ENCODE measurements at places on chromosomes 5 and 9. TPM values are rescaled to one million over a fixed set of nuclear protein-coding genes. Genes with fewer than 3 reads are reported as not detected.

ADCY2 gene
- total RNA-seq: 2.2 TPM

- no peak for DNase-seq
Observed at GRCh38 chr5:169970339-169970738, 10.0 kb downstream of the INSYN2B start.

DNA sequence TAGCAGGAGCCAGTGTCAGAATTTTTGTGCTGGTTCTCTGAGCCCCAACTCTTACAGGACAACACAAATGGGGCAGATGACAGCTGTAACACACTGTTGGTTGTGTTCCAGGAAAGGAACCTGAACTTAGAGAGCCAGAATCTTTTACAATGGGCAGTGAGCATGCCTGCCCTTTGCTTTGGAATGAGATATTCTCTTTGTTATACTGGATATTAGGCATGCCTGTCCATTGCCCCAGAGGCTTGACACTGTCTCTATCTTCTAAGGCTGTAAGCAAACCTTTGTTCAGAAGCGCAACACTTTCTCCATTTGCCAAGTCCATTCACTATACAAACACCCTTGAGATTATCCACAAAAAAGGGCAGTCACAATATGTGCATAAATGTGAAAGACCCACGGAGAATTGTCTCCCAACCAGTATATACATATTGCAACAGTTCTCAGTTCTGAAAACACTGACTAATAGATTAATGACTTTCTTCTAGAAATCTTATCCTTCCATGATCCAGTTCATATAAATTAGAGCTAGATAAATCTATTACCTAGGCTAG lies 26.3 kb upstream of the CEP120 start:
- DNase-seq: no peak

- DNase-seq: no peak
Observed at GRCh38 chr5:163562071-163562470, 56.7 kb downstream of the MAT2B start.

DNA sequence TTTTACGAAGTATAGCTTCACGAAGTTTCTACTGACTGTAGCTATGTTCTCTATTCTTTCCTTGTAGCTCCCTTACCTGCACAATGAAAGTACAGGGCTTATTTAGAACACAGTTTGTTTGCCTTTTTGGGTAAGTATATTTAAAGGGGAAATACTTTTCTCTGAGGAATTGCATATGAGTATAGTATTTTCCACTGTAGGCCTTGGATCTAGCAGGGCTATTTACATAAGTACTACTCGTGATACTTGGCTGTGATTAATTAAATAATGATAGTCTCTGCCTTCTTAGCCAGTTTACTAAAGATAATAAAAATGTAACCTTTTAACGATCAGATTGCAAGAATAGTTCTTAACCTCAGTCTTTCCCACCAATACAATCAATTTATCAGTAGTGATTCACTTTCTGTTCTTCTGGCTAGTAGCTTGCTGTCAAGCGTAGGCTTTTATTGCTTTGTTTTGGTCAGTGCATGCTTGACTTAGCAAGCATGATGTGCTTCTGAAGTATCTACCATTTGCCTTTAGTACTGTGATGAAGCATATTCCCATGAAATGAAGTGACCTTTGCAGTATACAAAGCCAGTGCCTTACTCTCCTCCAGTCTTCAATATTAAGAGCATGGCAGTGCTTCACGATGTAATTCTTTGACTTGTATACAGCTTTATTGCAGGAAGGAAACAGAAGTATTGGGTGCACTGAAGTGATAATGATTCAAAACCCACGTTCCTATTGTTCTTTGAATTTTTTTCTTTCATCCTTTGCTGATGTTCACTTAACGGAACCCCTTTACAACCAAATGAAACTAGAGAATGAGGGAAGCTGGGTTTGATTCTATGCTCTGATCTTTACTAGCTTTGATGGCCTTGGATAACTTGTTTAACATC lies 64.2 kb downstream of the SLC44A1 start:
- peak; percentile 15 for DNase-seq

HBEGF gene
- 7.8 TPM for total RNA-seq

DNA sequence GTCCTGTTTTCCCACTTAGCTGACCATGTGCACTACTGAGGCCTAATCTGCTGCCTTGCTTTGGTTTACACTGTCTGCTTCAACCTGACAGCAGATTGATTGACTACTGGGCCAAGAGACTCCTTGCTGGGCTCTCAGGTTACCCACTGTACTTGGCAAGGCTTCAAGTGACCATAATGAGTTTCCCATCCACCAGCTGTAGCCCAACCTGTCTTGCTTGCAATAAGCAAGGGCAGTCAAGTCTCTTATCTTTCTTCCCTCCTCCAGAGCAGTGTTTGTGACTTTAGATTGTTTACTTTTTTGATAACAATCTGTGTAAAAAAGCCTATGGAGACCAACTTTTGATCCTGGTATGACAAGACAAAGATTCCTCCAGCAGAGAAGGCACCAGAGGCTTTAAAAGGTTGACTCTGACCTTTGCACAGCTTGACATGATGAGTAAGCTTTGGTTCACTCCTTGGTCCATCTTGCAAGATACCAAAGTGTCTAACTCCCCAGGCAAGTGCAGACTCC lies 912.3 kb upstream of the SEMA6A start:
- DNase-seq: no peak

ACTBL2 gene
- total RNA-seq: 0.13 TPM

DNA sequence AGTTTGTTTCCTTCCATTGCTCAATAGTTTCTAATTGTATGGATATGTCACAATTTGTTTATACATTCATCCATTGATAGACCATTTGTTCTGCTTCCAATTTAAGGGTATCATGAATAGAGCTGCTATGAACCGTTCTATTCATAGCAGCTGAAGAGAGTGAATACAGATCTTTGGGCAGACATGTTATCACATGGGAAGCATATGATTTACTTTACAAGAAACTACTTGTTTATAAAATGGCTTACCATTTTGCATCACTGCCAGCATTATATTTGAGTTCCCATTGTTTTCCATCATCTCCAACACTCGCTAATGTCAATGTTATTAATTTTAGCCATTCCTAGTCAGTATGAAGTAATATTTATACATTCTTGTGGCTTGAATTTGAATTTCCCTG lies 549.0 kb downstream of the MAT2B start:
- DNase-seq: no peak

- DNase-seq: no peak
Observed at GRCh38 chr5:69187342-69187741, 2.0 kb upstream of the CENPH start.

- DNase-seq: no peak
Observed at GRCh38 chr5:74261421-74261820, 379.1 kb downstream of the ENC1 start.

DMRT2 gene
- total RNA-seq: 9.3 TPM

DNA sequence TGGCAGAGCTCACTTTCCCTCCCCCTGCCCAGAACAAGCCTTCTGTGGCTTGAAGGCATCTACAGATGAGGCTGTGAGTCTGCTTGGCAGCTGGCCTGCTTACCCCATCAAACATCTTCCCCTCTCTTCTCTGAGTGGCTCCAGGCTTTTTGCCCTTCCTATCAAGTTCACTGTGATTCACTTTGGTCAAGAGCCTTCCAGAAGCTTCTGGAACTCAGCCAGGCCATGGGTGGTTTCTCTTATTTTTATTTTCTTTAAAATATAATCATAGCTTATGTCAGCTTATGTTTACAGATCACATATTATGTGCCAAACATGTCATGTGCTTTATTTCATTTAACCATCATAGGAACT lies 267.0 kb downstream of the SEC61B start:
- DNase-seq: no peak

SAXO1 gene
- total RNA-seq: 0.35 TPM

GRCh38 chr9:8764051-8764450 lies 964.5 kb upstream of the DMAC1 start:
- DNase-seq: no peak

SLC22A4 gene
- total RNA-seq: 2.4 TPM
